ENCODE measurements at places on chromosomes 16 and 17. TPM values are rescaled to one million over a fixed set of nuclear protein-coding genes. Genes with fewer than 3 reads are reported as not detected.

Gene ST6GALNAC1
- 0.24 TPM for polyA plus RNA-seq

Gene BRIP1
- polyA plus RNA-seq, result 8.1 TPM

Gene GNAO1
- polyA plus RNA-seq, result 6.3 TPM

Gene TUBB3
- 18.6 TPM for polyA plus RNA-seq

Gene MYH2
- polyA plus RNA-seq, result not detected

Gene SYNGR2
- polyA plus RNA-seq, result 70.4 TPM

Gene TMIGD1
- 1.3 TPM for polyA plus RNA-seq

Gene CES5A
- not detected for polyA plus RNA-seq

Gene KRT25
- not detected for polyA plus RNA-seq

DNA sequence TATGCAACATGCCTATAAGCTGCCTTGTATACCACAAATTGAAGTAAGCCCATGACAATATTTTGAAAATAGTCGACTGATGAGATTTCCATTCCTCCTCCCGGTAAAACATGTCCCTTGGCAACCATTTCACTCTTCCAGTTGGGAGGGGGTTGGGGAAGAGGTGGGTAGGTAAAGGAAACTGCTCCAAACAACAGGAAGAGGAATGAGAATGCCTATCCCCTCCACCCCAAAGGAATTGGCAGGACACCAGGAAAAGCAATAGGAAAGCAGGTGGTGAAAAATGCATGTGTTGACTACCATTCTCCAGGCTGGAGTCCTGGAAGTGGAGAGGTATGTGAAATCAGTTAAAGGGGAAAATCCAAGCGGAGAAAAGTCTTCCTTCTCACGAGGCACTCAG is 455.9 kb upstream of the PSMD7 start:
- no peak for DNase-seq

DNA sequence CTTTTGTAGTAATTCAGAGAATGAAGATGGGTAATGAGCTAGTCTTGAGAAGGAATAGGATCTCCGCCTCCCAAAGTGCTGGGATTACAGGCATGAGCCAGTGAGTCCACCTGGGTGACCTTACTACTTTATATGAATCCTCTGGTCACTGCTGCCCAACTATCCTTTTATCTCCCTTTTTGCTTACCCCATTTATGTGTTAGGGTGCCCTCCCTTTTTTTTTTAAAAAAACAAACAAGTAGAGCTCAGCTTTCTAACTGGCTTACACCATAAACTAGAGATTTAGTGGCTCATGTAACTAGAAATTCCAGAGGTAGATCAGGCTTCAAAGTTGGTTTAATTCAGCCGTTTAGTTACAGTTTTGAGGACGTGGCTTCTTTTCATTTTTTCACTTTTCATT is 15.6 kb downstream of the USP10 start:
- no peak for DNase-seq

DNA sequence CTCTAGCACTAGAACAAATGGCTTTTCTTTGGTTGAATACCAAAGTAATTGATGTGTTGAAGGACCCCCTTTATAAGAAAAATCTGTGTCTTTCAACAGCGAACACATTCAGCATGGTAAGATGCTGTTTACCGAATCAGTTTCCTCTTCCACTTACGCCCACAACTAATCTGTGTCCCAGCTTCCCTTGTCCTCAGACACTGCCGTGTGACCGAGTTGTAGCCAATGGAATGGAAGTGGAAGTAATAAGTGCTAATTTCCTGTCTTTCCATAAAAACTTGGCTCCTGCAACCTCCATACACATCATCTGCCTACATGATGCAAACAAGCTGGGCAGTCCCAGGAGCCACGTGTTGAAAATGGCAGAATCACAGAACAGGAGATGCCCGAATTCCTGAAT is 10.4 kb downstream of the CDIPT start:
- DNase-seq, result no peak

DNA sequence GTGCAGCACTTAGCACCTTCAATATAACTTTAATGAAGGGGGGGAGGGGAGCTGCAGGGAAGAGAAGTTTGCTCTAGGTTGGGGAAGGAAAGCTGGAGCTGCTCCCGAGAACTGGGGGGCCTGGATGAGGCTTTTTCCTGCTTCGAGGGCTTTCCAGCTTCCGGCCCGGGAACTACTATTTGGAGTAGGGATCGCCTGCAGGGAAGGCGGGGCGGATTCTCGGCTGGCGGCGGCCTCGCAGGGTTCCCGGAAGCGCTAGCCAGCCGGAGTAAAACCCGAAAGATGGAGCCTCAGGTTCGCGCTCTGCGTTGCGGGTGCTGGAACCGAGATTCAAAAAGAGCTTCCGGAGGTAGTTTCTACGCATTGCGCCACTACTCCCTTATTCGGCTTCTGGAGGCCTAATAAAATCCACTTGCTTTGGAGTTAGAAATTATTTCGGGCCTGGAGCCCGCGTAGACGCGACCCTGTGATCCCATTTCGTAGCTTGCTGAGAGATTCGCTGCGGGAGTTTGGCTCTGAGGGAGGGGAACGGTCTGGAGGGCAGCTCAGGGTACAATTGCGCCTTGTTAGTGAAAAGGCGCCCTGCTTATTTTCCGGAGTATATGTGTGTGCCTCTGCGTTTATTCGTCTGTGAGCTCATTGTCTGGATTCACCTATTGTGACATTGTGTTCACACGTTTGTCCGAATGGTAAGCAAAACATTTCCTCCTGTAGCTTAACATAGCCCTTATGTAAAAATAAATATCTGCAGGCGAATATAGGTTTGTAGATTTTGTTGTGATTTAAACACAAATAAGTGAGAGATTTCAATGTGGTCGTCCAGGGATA is 652 bp downstream of the PRAC2 start:
- no peak for DNase-seq

GRCh38 chr16:57329718-57330327 is 28.8 kb upstream of the CCL22 start:
- DNase-seq, result no peak

DNA sequence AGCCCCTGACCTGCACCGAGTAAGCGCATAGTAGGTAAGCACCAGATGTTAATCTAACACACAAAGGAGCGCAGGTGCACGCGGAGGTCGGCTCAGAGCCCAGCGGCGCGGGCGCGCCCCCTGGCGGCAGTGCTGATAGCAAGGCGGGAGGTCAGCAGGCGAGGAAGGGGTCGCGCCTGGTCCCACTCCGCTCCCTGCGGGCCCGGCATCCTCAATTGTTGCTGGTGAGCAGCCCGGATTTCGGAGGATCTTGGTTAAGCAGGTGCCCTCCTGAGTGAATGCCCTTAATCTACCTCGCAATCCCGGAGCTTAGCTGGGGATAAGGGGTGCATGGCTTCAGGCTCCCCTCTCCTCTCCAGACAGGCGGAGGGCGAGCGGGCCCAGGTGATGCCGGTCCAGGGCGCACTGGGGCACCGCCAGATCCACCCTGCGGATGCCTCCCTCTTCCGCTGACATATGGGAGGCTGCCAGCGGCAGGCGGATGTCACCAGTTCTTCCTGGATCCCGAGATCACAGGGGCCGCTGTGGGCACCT is 4.0 kb upstream of the WNT3 start:
- no peak for DNase-seq

- DNase-seq, result no peak
These were observed 15.1 kb downstream of the TTYH2 start for GRCh38 chr17:74228306-74228978.

DNA sequence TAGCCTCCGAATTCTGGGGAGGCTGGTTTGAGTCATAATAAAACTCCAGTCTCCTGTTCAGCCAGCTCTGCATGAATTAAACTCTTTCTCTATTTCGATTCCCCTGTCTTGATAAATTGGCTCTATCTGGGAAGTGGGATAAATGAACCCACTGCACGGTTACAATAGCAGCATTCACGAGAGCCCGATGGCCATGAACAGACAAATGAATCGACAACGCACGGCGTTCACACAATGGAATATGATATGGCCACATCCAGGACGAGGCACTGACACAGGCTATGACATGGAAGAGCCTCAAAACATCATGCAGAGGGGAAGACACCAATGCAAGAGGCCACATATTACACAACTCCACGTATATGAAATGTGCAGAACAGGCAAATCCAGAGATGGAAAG is 5.6 kb upstream of the CARD14 start:
- no peak for DNase-seq

DNA sequence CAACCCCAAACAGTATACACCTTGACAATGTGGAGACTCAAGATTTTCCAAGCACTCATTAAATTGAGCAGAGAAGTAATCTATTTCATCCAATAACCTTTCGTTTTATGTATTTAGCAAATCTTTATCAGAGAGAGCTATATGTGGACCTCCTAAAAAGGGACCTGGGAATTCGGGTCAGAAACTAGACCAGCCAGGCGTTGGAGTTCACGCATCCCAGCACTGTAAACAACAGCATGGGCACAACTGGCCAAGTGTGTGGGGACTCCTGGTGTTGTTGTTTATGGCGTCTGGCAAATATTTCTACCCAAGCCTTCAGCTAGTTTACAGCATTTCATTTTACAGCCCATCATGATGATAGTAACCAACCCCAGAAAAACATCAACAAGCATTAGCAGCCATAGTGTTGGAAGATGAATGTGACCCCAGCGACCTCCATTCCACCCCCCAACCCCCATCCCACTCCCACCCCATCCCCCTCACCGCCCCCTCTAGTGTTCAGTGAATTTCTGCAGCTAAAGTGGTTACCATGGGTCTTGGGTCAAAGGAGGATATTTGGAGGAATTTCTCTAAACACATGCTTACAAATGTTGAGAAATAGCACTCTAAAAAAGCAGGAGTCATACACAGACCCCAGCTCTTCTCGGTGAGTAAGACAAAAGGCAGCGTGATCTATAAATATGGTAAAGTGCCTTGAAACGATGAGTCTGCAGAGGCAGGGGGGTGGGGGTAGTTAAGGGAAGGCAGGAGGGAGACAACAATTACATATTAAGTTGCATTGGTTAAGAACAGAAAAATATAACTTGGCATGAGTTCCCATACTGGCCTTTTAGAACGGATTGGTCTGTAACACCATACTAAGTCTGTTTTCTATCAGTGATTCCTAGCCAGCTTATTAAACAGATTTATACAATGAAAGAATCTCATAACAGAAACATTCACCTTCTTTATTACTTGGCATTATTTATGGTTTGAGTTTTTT is 91.4 kb upstream of the TBX2 start:
- no peak for DNase-seq

GRCh38 chr16:2818272-2818876 is 1.3 kb downstream of the PRSS21 start:
- no peak for DNase-seq

- no peak for DNase-seq
These were observed 114.9 kb downstream of the ZNF778 start for GRCh38 chr16:89332243-89332901.

GRCh38 chr17:63165400-63165799 is 199.4 kb downstream of the TANC2 start:
- DNase-seq, result no peak

DNA sequence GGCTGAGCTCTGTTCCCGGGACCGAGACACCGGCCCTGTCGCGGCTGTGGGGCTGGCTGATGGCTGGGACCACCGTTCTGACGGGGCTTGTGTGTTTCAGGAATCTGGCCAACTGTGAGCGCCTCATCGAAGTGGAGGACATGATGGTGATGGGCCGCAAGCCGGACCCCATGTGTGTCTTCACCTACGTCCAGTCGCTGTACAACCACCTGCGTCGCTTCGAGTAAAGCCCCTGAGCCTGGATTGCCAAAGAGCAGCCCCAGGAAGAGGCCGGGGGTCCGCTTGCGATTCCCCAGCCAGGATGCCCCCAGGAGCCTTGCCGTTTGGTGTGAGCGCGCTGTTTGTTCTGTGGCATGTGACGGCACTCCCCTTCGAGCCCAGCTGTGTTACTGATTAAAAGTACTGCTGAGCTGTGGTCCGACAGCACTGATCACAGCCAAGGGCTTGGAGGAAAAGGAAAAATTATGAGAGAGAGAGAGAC is 23.0 kb downstream of the SMTNL2 start:
- DNase-seq, result no peak

DNA sequence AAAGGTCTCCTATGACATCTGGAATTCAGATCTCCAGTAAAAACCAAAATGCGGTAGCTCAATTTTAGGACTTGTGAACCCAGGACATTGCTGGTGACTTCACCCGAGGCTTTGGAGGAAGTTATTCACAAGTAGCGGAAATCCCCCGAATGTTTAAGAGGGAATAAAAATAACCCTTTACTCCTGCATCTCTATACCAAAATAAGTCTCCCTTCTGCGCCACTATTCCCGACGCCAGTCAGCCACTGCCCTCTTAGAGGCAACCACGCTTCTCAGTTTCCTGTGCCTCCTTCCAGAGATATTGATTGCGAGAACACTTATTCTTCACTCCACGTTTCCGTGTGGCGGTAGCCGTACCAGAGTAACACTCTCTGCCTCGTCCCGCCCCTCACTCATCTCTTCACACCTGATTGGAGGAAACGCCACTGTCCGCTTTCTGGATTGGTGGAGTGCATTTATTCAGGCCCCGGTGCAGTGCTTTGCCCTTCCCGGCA is 27.4 kb downstream of the EMP2 start:
- DNase-seq, result no peak

- no peak for DNase-seq
These were observed 2.0 kb downstream of the GPS1 start for GRCh38 chr17:82053556-82054263.

- no peak for DNase-seq
These were observed 30.5 kb upstream of the CES5A start for GRCh38 chr16:55905651-55906050.

GRCh38 chr17:29562615-29563014 is 4.2 kb downstream of the ABHD15 start:
- DNase-seq, result no peak

GRCh38 chr17:49577963-49578362 is 2.3 kb downstream of the NXPH3 start:
- no peak for DNase-seq

DNA sequence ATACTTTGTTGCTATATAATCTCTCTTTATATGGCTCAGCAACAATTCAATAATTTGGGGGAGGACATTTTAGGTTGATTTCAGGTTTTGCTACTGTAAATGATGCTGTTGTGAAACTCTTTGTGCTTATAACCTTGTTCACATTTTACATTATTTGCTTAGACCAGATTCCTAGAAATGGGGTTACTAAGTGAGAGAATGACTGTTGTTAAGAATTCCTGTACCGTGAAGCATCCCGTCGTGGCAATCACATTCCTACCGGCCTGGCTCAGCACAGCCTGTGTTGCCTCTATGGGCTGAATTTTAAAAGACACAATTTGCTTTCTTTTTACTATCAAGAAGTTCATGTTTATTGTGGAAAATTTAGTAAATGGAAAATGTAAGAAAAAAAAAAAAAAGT is 31.4 kb downstream of the B9D1 start:
- DNase-seq, result no peak

DNA sequence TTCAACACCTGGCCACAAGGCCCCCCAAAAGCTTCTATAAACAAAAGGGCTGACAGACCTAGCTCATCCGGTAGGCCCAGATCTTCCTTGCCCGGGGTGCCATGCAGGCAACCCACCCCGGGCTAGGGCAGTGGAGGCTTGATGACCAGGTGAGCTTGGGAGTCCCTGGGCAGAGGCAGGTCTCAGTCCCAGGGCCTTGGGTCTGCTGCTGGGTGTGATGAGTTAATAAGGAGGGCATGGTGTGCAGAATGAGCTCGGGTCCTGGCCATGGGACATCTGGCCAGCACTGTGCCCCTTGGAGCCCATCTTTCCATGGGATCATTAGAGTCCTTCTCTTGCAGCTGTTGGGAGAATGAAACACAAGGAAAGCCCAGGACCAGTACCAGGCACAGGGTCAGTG is 20.2 kb upstream of the MPRIP start:
- DNase-seq, result no peak

GRCh38 chr17:60729854-60730253 is 52.2 kb downstream of the BCAS3 start:
- DNase-seq, result no peak
